GM19239 (cell line): ENCODE measurements at places on chromosomes 11 and 22.

DNA sequence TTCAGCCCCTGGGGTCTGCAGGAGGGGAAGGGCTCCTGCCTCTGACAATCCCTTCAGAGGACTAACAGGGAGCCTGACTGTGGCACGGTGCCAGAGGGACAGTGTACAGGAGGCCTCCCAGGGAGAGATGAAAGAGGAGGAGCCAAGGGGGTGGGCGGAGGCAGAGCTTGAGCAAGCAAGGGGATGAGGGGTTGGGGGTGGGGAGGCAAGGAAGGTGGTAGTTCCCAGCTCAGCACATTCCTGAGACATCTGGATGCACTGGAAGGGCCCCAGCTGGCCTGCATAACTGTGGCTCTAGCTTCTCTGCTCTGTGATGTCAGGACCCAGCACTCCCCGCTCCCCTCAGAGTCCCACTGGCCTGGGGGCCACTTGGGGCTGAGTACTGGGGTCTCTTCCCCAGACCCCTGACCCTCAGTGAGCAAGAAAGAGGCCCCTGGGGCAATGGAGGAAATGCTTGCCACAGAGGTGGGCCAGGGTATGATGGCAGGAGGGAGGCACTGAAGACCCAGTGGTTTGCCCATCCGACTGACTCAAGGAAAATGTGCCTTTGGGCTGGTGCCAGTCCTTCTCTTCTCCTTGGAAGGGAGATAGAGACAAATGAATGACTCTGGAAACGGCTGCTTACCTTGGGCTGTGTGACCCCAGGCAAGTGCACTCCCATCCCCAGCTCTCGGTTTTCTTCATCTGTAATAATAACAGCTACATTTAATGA is 13.3 kb downstream of the CREB3L1 start:
- DNase-seq: no peak

- DNase-seq: no peak
These were observed 13.4 kb downstream of the OR51B4 start for GRCh38 chr11:5288108-5288905.

DNA sequence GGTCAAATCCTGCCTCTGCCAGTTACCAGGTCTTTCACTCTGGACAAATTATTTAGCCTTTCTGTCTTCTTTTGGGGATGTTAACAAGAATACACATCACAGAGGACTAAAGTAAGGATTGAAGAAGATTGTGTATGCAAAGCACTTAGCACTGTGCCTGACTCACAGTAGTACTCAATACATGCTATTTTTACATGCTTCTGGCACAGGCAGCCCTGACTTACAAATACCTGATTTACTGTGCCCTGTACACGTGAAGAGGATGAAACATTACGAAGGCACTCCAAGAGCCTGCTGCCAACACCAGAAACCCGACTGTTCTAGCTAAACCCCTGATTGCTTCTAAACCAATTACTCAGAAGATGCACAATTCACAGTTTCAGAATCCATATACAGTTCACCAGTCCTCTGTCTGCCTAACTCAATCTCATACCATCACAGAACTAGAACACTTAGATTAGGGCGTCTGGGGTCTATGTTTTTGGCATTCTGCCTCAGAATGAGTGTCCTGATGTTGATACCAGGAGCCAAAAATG is 300.9 kb upstream of the DDI1 start:
- no peak for DNase-seq

- no peak for DNase-seq
These were observed 396.9 kb downstream of the RAB38 start for GRCh38 chr11:87778357-87778756.

DNA sequence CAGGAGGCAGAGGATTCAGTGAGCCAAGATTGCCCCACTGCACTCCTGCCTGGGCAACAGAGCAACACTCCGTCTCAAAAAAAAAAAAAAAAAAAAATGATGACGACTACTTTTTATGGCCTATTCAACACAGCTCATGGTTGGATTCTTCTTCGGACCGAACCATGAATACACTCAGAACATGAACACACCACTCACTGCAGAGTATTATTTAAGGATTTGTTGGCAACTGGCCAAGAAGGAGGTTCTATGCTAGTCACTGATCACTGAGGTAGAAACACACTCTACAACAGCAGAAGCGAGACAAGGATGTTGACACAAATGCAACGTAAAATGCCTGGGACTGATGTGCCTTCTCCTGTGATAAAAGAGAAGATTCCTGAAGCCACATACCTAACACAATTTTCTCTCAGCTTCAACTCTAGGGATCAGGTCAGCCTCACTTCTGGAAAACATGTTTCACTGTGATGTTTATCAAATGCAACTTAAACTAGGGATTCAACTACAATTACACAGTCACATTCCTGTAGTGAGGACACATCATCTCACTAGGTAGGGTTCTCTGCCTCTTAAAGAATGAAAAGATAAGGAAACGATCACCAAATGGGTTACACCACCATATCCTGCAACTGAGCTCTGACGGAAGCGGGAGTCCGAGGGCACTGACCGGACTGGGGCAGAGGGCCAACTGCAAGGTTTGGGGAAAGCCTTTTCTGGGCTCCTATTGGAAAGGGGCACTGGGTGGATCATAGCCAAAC is 82.5 kb downstream of the SGSM3 start:
- DNase-seq: no peak

DNA sequence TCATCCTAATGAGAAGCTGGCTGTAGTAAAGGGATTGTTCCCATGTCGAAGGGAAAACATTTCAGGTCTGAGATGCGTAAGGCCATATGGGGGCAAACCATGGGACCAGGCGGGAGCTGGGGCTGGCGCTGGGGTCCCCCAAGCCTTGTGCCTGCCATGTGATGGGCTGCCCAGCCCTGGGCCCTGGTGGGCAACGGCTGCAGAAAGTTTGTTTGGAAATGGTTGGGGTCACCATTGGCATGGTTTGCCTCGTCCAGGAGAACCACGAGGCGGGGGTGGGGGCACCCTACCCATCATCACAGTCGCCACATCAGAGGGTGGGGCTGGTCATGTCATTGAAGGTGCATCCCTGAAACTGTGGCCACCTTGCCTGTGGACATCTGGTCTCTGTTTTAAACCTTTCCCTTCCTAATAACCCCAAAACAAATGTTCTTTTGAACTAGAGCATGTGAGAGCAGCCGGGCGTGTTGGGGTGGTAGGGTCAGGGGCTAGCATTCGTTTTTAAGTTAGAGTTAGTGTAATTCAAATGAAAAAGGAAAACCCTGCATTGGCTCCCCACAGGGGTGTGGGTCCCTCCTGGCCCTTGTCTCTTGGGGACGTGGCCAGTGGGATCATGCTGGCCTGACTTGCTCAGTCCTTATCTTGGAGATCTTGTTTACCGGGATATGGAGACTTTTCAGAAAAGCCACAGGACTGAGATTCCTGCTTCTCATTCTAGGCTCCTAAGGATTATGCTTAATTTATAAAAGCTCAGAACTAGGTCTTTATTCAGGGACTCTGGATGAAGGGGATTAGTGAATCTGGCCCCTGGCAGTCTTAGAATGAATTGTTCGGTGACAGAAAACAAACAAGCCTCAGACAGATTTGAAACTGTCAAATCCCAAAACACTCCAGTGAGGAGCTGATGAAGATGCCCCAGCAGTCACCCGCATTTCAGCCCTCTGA is 98.5 kb downstream of the CTTN start:
- DNase-seq: no peak

- DNase-seq: no peak
These were observed 84.0 kb upstream of the FGF3 start for GRCh38 chr11:69903211-69903610.

DNA sequence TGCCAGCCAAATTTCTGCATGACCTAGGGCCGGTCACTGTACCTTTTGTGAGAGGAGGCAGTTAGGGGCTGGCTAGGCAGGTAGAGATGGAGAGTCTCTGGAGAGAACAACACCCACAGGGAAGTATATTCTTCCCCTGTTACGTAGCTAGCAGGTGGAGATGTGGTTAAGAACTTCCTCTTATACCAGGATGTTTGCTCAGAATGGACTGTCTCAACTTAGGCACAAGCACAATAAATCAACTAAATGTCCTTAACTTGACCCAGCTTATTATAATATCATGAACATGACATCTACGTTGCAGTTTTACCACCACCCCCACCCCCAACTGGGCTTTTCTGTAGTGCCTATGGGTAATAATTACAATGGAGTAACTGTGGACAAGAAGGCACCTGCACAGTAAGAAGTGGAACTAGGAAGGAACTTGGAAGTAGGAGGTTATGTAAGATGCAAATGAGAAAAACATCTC is 60.7 kb upstream of the MPEG1 start:
- no peak for DNase-seq

DNA sequence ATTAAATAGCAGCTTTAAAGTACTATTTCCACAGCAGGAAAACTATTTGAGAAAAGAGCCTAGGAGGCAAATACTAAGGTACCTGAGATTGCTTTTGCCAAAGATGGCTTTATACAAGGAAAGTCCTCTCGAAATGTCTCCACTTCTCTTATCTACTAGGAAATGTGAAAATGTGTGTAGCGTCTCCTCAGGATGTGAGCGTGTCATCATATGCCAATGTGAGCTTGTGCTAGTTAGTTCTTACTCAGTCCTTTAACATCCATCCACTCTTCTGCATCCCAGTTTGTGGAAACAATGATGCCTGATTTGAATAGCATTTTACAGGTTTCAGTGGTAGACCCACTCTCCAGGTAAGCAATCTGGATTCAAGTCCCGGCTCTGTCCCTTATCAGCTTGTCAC is 421.0 kb downstream of the DYNC2H1 start:
- DNase-seq: no peak
